ENCODE measurements at places on chromosomes 4 and X. TPM values are rescaled to one million over a fixed set of nuclear protein-coding genes. Genes with fewer than 3 reads are reported as not detected.

Gene C4orf50
- not detected for total RNA-seq

Gene N4BP2
- total RNA-seq, result 4.8 TPM

Gene VCX2
- total RNA-seq, result not detected

Gene SERTM2
- not detected for total RNA-seq

Gene CCSER1
- total RNA-seq, result under 0.01 TPM

Gene MGARP
- 52.5 TPM for total RNA-seq

Gene RAB33A
- 0.53 TPM for total RNA-seq

Gene CYTL1
- total RNA-seq, result 41.5 TPM

Gene FANCB
- 6.5 TPM for total RNA-seq

Gene F11
- not detected for total RNA-seq

Gene USP46
- 12.9 TPM for total RNA-seq

Gene SLC16A2
- 5.0 TPM for total RNA-seq

Gene MXRA5
- 0.13 TPM for total RNA-seq

Gene OTUD6A
- total RNA-seq, result not detected

Gene SSX1
- not detected for total RNA-seq

Gene ETDA
- total RNA-seq, result not detected

Gene PCSK1N
- total RNA-seq, result not detected

Gene SSX4
- not detected for total RNA-seq

Gene P2RY4
- not detected for total RNA-seq

Gene CFAP299
- total RNA-seq, result 15.2 TPM

Gene BMP15
- not detected for total RNA-seq

Gene ETDB
- not detected for total RNA-seq

Gene FBXO8
- total RNA-seq, result 48.1 TPM

Gene FRMPD4
- total RNA-seq, result 0.13 TPM

Gene TEX13D
- not detected for total RNA-seq

Gene XAGE5
- not detected for total RNA-seq

Gene MAGIX
- 1.6 TPM for total RNA-seq

Gene PDE5A
- total RNA-seq, result 146 TPM

Gene SYTL4
- total RNA-seq, result 2.9 TPM

Gene PRDM8
- total RNA-seq, result 0.87 TPM

Gene MAGEA8
- total RNA-seq, result not detected

Gene MTNR1A
- total RNA-seq, result not detected

Gene NUDT11
- total RNA-seq, result 7.3 TPM

Gene ZNF595
- 8.4 TPM for total RNA-seq

Gene BMPR1B
- 2.2 TPM for total RNA-seq

Gene NPNT
- not detected for total RNA-seq

Gene MUC7
- not detected for total RNA-seq

Gene RNF128
- total RNA-seq, result 1.1 TPM

Gene CLGN
- total RNA-seq, result 0.81 TPM

Gene YY2
- 1.6 TPM for total RNA-seq

Gene ALG13
- 46.7 TPM for total RNA-seq

Gene OTC
- not detected for total RNA-seq

Data from aortic smooth muscle cell (primary cell).